ENCODE measurements at places on chromosomes 2 and 18. TPM values are rescaled to one million over a fixed set of nuclear protein-coding genes. Genes with fewer than 3 reads are reported as not detected.

CYP27A1 gene
- 40.6 TPM for total RNA-seq

LCT gene
- total RNA-seq = under 0.01 TPM

MSH6 gene
- 33.6 TPM for total RNA-seq

WDR7 gene
- 19.0 TPM for total RNA-seq

DNA sequence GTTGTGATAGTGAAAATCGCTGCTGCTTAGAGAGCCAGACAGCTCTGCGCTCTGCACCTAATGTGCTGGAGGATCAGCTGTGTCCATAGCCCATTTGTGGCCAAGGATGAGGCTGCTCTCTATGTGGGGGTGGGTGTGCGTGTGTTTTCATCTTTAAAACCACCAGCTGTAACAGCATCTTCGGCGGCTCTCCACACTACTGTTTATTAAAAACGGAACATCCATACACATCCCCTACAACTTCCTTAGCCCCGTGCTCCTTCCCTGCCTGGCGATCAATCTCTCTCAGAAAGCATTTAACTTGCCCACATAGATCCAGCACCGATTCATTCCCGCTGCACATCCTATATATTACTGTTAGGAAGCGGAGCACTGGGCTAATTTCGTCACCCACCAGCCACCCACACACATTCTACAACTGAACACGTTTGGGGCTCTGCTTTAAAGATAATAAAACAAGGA is 1.6 kb downstream of the CELF4 start:
- no peaks in the 10 kb centered on the region for H3K4me1 ChIP-seq
- DNase-seq = no peak
- H3K27ac ChIP-seq = no peak overlapping the region
- no peak overlapping the region for H3K4me3 ChIP-seq
- peaks cover 25% of the 10 kb centered on the region for H3K27me3 ChIP-seq

GRCh38 chr2:176137906-176138305 is 8.4 kb downstream of the HOXD8 start:
- H3K4me1 ChIP-seq = no peaks in the 10 kb centered on the region
- no peaks in the 10 kb centered on the region for H3K36me3 ChIP-seq
- H3K27me3 ChIP-seq = peaks cover 70% of the 10 kb centered on the region
- no peak overlapping the region for H3K4me3 ChIP-seq
- H3K27ac ChIP-seq = no peak overlapping the region
- no peak for DNase-seq

DNA sequence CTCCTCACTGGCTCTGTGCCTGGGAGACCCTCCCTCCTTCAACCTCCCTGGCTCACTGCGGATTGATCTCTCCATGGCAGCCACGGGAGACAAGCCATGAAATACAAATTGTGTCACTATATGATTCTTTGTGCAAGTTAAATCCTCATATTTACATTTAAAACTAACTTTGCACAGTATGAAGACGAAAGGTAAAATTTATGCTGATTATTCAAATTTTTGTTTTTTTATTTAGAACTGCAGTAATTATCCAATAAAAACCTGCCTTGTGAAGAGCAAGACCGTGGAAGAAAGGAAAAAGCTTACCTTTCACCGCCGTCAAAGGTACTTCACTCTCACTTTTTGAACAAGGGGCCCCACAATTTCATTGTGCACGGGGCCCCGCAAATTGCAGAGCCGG is 436.9 kb downstream of the EIPR1 start:
- no peaks in the 10 kb centered on the region for H3K27me3 ChIP-seq
- no peak overlapping the region for H3K27ac ChIP-seq
- no peaks in the 10 kb centered on the region for H3K36me3 ChIP-seq
- no peak for DNase-seq
- no peaks in the 10 kb centered on the region for H3K4me1 ChIP-seq
- H3K4me3 ChIP-seq = no peak overlapping the region

DNA sequence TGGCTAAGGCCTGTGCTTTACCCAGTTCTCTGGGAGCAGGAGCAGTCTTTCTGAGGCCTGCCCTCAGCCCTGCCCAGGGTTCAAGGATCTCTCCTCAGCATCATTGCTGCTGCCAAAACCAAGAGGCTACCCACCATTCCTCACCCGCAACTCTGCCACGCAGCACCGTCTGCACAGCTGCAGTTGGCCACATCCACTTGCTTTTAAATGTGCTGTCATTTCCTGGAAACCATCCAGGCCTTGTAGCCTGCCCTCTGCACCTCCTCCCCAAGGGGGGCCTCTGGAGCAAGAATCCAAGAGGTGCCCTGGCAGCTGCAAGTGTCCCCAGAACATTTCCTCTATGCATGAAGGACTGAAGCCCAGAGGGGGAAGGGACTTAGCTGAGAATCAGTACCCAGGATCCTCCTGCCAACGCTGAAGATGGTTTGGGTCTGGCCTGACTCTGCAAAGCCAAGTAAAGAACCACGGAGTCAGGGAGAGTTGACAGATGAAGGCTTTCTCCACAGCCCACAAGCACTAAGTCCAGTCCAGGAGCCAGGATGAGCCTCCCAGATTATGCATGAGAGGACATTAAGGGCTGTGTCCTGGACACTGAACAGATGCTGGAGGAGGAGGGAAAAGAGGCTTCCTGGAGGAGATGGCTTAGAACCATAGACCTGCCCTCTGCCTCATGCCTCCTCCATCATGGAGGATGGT is 14.9 kb downstream of the EMX1 start:
- H3K27me3 ChIP-seq = peaks cover 40% of the 10 kb centered on the region
- DNase-seq = peak; percentile 39
- H3K4me3 ChIP-seq = no peak overlapping the region
- no peaks in the 10 kb centered on the region for H3K4me1 ChIP-seq
- no peaks in the 10 kb centered on the region for H3K36me3 ChIP-seq

DNA sequence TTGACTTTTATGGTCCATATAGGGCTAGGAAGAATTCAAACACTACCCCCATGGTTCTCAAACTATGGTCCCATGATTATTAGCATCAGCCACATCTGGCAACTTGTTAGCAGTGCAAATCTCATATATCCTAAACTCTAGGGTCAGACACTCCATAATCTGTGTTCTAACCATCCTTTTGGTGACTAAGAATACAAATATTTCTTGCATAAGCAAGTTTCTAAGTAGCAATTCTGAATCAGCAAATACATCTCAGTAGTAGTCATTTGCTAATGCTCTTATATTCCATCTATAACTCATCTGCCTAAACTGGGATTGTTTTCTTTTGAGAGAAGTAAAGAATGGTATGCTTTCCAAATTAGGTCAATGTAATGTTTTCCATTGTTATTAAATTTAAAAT is 447.3 kb downstream of the TMX3 start:
- H3K27me3 ChIP-seq = no peaks in the 10 kb centered on the region
- peaks cover 5% of the 10 kb centered on the region for H3K4me1 ChIP-seq
- H3K36me3 ChIP-seq = no peaks in the 10 kb centered on the region
- peak; percentile 81 for DNase-seq
- H3K27ac ChIP-seq = no peak overlapping the region
- H3K4me3 ChIP-seq = no peak overlapping the region

- H3K27me3 ChIP-seq = no peaks in the 10 kb centered on the region
- peaks cover 4% of the 10 kb centered on the region for H3K4me1 ChIP-seq
- H3K27ac ChIP-seq = no peak overlapping the region
- H3K4me3 ChIP-seq = no peak overlapping the region
- no peaks in the 10 kb centered on the region for H3K36me3 ChIP-seq
- peak; percentile 33 for DNase-seq
Measured at GRCh38 chr2:168635065-168635577, 167.3 kb upstream of the NOSTRIN start.

DNA sequence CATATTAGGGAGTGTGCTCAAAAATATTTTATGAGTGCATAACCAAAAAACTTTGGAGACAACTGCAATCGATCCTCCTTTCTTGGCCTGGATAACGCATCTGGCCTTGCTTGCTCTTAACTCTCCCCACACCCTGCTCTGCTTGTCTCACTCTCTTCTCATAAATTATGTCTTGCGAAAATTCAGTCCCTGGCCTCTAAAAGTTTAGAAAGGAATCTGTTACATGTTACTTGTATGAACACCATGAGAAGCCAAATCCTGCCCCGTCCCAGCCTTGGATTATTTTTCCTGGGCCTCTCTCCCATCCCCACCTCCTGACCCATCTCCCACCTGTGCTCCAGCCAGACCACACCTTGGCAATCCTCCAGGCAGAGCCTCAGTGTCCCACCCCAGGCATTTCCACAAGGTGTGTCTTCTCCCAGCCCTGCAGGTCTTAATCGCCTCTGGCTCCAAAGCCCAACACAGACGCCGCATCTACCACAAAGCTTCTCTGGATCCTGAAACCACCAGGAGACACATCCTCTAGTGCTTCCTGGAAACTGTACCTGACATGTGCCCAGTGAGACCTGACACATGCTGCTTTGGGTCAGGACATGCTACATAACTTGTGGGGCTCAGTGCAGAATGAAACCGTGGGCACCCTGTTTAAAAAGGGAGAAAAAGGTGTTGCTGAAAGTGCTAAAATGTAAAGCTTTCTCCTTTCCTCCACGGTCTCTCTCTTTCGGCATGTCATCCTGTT is 99.6 kb upstream of the ST3GAL5 start:
- H3K36me3 ChIP-seq = no peaks in the 10 kb centered on the region
- no peaks in the 10 kb centered on the region for H3K4me1 ChIP-seq
- H3K4me3 ChIP-seq = no peak overlapping the region

DNA sequence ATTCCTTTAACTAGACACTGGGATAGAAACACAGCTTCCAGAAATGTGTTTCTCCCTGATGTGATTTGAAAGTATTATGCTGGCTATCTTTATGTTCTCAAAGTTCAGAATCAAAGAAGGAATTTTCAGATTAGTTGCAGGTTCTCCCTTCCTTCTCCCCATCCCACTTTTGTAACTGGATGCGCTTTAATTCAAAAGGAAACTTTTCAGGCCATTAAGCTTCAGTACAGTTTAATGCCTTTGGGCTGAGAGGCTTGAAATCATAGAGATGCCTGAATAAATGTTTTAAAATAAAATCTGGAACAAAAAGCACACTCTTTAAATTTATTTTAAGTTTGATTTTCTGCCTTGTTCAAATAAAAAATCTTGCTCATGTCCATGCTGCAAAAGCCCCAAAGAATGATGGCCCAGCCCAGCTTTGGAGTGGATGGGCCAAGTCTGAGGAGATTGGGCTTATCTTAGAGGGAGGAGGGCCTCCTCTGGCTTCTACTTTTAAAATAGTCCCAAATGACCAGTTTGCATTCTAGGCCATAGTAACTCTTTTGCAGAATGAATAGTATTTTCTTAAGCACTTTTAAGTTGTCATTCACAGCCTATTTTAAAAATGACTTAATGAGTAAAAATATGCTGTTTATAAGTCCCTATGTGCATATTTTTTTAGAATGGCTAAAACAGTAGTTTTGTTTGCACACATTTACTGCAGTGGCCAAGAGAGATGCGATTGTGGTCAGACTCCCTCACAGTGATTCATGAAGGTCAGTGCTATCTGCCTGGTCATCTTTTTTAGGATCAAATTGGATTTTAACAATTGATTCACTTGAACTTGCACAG is 129.2 kb downstream of the MTX2 start:
- no peak for DNase-seq
- no peaks in the 10 kb centered on the region for H3K4me1 ChIP-seq
- no peaks in the 10 kb centered on the region for H3K27me3 ChIP-seq

DNA sequence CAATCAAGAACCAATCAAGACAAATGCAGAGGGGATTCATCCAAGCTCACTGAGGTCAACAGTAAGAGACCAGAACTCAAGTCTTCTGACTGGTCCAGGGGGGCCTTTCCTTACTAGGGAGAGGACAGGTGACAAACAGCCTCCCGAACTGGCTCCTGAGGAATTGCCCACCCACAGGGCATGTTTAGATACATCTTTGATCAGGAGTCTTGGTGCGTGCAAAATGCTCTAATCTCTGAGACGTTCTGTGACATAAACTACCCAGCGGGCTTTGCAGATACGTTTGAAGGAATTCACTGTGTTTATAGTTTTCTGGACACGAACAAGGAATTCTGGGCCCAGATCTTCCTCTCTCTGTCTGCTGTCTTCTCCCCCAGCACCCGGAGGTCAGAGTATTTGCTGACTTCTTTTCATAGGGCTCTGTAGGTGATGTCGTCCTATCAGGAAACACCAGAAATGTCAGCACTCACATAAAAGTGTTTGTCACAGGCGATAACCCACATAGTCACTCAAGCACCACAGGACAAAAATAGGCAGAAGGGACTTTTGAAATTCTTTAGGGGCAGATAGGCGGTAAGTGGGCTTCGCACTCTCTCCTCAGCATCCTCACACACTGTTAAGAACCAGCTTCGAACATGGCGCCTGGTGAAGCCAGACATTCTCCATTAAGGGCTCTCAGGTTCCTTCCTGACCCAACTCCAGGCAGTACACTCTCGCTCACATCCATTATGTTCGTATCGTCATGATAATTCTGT is 349.0 kb downstream of the CYRIA start:
- no peaks in the 10 kb centered on the region for H3K4me1 ChIP-seq
- H3K4me3 ChIP-seq = no peak overlapping the region
- no peak for DNase-seq
- H3K27ac ChIP-seq = no peak overlapping the region
- H3K36me3 ChIP-seq = no peaks in the 10 kb centered on the region

GRCh38 chr2:29615183-29615582 is 306.2 kb downstream of the ALK start:
- H3K27me3 ChIP-seq = no peaks in the 10 kb centered on the region
- no peak for DNase-seq
- no peak overlapping the region for H3K4me3 ChIP-seq
- no peak overlapping the region for H3K27ac ChIP-seq

- H3K27ac ChIP-seq = no peak overlapping the region
- peak; percentile 45 for DNase-seq
- no peaks in the 10 kb centered on the region for H3K27me3 ChIP-seq
Measured at GRCh38 chr2:191625016-191625415, 52.9 kb upstream of the NABP1 start.

DNA sequence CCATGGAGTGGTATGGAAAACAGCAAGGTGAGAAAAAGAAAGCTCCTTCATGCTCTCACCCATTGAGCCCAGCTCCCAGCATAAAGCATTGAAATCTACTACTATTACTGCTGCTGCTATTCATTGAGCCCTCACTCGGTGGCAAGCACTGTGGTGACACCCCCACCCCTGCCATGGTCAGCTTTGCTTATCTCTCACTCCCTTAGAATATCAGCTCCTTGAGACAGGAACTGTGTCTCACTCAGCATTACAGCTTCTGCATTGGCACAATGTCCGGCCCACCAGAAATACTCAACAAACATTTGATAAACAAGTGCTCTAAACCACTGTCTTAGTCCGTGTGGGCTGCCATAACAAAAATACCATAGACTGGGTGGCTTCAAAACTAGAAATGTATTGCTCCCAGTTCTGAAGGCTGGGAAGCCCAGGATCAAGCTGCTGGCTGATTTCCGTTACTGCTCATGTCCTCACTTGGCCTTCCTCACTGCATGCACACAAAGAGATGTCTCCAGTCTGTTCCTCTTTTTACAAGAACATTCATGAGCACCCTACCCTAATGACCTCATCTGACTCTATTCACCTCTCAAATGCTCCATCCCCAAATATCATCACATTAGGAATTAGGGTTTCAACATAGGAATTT is 116.3 kb downstream of the ZBTB7C start:
- H3K4me3 ChIP-seq = no peak overlapping the region
- H3K4me1 ChIP-seq = no peaks in the 10 kb centered on the region
- H3K27me3 ChIP-seq = no peaks in the 10 kb centered on the region
- H3K36me3 ChIP-seq = no peaks in the 10 kb centered on the region
- no peak for DNase-seq
- H3K27ac ChIP-seq = no peak overlapping the region
